A549 treated with RU486 at 1 μM for 4 hours (cell line): ENCODE measurements at places on chromosomes 12 and 14. TPM values are rescaled to one million over a fixed set of nuclear protein-coding genes. Genes with fewer than 3 reads are reported as not detected.

The FAM181A gene
- not detected in 5 replicates for total RNA-seq

The TAS2R46 gene
- not detected in 5 replicates for total RNA-seq

The PELI2 gene
- 0.32 to 2.5 TPM (median 1.3 TPM) in 5 replicates for total RNA-seq

The CLEC2B gene
- total RNA-seq: 1.4 to 2.0 TPM (median 1.7 TPM) in 5 replicates

The BRF1 gene
- 26.2 to 29.6 TPM (median 27.6 TPM) in 5 replicates for total RNA-seq

The RFX4 gene
- total RNA-seq: 0.05 TPM in 1 of 5 replicates, not detected in the others

The AKAP5 gene
- total RNA-seq: 0.18 to 0.50 TPM (median 0.37 TPM) in 5 replicates

The RPS6KL1 gene
- total RNA-seq: 0.16 to 0.68 TPM (median 0.38 TPM) in 5 replicates

The TOX4 gene
- total RNA-seq: 51.2 to 70.3 TPM (median 65.6 TPM) in 5 replicates

The LRRIQ1 gene
- 0.41 to 1.5 TPM (median 1.1 TPM) in 5 replicates for total RNA-seq

The KRT6B gene
- total RNA-seq: not detected in 5 replicates

The ACTR6 gene
- 11.1 to 34.0 TPM (median 25.6 TPM) in 5 replicates for total RNA-seq

The FOXG1 gene
- 0.05 to 0.17 TPM (median 0.13 TPM) in 5 replicates for total RNA-seq

The TPPP2 gene
- not detected in 5 replicates for total RNA-seq

The PTGDR gene
- total RNA-seq: not detected in 5 replicates

The SLCO1B1 gene
- total RNA-seq: 0.22 to 0.70 TPM (median 0.42 TPM) in 5 replicates

The PTGER2 gene
- total RNA-seq: 1.2 to 2.2 TPM (median 1.8 TPM) in 5 replicates

The WASHC3 gene
- 27.7 to 33.5 TPM (median 31.5 TPM) in 5 replicates for total RNA-seq

The PROX2 gene
- total RNA-seq: not detected in 5 replicates

The MEG3 gene
- total RNA-seq: 44.1 to 69.8 TPM (median 51.9 TPM) in 5 replicates

The CFAP251 gene
- 0.85 to 1.7 TPM (median 0.95 TPM) in 5 replicates for total RNA-seq

The ZFHX2 gene
- total RNA-seq: 0.88 to 2.1 TPM (median 1.2 TPM) in 5 replicates

The ADAM21 gene
- total RNA-seq: 0.07 TPM in 1 of 5 replicates, not detected in the others

The RERGL gene
- not detected in 5 replicates for total RNA-seq

The KRT2 gene
- total RNA-seq: 0.05 TPM in 1 of 5 replicates, not detected in the others

The PIK3C2G gene
- total RNA-seq: not detected in 5 replicates

The NRIP2 gene
- not detected in 5 replicates for total RNA-seq

The PTPN6 gene
- 9.5 to 14.0 TPM (median 11.9 TPM) in 5 replicates for total RNA-seq

The PPP2R5C gene
- total RNA-seq: 59.2 to 74.7 TPM (median 70.6 TPM) in 5 replicates

The RASAL1 gene
- 0.27 to 0.55 TPM (median 0.29 TPM) in 5 replicates for total RNA-seq

The NRXN3 gene
- total RNA-seq: 0.65 to 1.1 TPM (median 1.1 TPM) in 5 replicates

The HNF1A gene
- total RNA-seq: 3.7 to 7.0 TPM (median 6.1 TPM) in 5 replicates

The PRH2 gene
- total RNA-seq: not detected in 5 replicates

The FAM186B gene
- total RNA-seq: 0.08 to 0.27 TPM (median 0.16 TPM) in 5 replicates

The WNT1 gene
- 0.18 TPM in 1 of 5 replicates, not detected in the others for total RNA-seq

The IFNG-AS1 gene
- not detected in 5 replicates for total RNA-seq

The VAMP1 gene
- total RNA-seq: 8.7 to 13.8 TPM (median 12.4 TPM) in 5 replicates

The DAO gene
- total RNA-seq: not detected in 5 replicates
